ENCODE measurements at places on chromosomes 11 and 22.

GRCh38 chr11:111871693-111872161, 346 bp upstream of the ALG9 start:
- no peak for DNase-seq

DNA sequence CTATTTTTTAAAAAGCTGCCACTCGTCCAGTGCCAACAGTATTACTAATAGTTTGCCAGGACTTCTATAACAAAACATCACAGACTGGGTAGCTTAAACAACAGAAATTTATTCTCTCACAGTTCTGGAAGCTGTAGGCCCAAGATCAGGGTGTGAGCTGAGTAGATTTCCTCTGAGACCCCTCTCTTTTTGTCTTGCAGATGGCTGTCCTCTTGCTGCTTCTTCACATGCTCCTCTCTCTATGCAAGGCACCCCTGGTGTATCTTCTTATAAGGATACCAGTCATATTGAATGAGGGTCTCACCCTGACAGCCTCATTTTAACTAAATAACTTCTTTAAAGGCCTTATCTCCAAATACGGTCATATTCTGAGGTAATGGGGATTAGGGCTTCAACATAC, 390.9 kb downstream of the DLG2 start:
- DNase-seq: no peak

GRCh38 chr11:8773916-8774539, 91.4 kb downstream of the RPL27A start:
- DNase-seq: no peak

GRCh38 chr22:36104435-36104834, 56.1 kb downstream of the APOL3 start:
- no peak for DNase-seq

DNA sequence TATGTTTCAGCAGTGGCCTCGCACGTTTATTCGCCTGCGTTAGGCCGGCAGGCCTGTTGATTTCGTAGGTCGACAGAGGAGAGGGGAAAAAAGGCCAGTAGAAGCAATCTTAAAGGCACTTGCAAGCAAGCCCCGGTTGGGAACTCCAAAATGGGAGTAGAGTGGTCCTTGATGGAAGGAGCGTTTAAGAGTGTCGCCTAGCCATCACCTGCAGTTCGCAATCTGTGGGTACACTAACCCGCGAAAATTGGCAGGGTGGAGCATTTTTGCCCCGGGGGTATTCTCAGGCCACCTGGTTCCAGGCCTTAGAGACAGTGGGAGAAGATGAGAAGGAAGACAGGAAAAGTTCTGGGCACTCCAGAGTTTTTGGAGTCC, 1.1 kb downstream of the EWSR1 start:
- DNase-seq: no peak

DNA sequence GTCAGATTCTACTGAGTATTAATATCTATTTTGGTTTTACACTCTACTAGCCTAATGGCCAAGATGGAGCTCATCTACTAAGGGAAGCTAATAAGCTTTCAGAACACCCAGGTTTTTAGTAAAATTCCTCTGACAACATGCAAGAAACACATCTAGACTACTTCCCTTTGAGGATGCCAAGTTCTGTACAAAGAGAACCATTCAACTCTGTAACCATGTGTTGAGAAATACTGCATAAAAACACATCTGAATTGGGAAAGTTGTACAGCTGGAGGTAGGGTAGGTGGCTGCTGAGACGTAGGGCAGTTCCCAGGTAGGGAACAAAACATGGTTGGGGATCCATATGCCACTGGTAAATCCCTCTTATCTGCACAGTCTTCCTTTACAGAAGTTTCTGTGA, 66.2 kb downstream of the SC5D start:
- no peak for DNase-seq

GRCh38 chr22:43081968-43082367, 7.2 kb downstream of the TTLL1 start:
- no peak for DNase-seq

GRCh38 chr11:125935618-125936199, 10.1 kb upstream of the VSIG10L2 start:
- DNase-seq: no peak

DNA sequence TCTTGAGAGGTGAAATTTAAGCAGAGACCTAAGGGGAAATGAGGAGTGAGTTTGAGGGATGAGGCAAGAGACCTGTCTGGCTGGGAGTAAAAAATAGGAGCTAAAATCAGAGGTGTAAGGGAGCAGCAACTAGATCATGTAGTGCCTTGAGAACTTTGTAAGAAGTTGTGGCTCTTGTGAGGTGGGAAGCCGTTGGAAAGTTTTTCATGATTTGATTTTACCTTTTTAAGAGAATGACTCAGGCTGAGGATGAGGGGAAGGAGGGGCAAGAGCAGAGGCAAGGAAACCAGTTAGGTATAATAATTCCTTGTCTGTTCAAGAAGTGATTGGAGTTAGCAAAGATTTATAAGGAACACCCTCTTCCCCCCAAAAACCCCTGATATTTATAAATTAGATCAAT, 25.8 kb downstream of the QSER1 start:
- no peak for DNase-seq

- no peak for DNase-seq
Measured at GRCh38 chr22:39297490-39298240, 21.8 kb downstream of the RPL3 start.

GRCh38 chr11:56917708-56918400, 70.9 kb upstream of the OR5AK2 start:
- DNase-seq: no peak

GRCh38 chr11:111676878-111677585, 74.8 kb downstream of the SIK2 start:
- DNase-seq: no peak

GRCh38 chr11:128365044-128365443, 222.3 kb downstream of the ETS1 start:
- no peak for DNase-seq

- no peak for DNase-seq
Measured at GRCh38 chr11:128171506-128171905, 415.9 kb downstream of the ETS1 start.

- DNase-seq: no peak
Measured at GRCh38 chr11:60771879-60772525, 13.1 kb upstream of the MS4A10 start.

- no peak for DNase-seq
Measured at GRCh38 chr11:20909995-20910726, 240.8 kb downstream of the NELL1 start.

DNA sequence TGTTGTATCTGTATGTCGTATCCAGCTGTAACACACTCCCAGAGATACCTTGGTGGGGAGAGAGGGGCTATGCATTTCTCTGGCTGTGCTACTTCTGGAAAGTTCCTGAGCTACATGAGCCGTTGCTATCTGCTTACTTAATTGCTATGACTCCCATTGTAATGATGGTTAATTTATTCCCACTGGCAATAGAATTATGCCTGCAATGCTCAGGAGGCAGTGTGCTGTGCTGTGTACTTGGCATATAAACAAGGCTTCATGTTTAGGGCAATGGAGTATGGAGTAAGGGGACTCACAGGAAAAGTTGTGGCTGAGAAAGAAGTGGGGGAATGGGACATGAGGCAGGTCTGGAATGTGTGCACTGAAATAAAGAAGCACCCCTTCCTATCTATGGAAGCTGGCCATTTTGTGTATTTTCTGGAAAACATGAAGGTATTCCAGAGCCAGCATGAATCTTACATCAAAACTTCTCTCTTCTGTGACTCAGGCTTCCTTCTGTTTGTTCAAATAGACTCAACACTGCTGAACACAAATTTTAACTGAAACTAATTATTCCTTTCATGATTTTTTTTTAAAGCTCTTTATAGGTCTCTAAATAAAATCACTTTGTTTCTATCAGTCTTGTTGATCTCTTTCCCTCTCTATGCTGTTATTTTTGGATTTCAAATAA, 40.6 kb downstream of the CD44 start:
- no peak for DNase-seq

GRCh38 chr11:41713030-41713429, 253.6 kb upstream of the LRRC4C start:
- no peak for DNase-seq

GRCh38 chr11:2470495-2470894, 25.7 kb downstream of the KCNQ1 start:
- DNase-seq: no peak

DNA sequence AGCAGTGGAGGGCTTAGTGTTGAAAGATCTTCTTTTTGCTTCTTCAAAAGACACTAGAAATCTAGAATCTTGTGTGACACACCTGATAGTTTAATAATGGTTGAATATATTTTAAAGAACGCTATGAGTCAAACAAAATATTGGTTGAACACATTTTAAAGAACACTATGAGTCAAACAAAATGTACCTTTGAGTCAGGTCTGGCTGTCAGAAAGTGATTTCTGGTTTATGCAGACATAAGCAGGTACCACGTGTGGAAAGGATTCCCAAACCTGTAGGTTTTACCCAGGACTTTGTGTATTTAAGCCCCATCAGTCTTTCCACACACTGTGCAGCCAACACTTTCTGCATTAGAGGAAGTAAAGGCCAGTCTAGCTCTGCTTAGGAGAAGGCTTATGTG, 366.7 kb upstream of the TENM4 start:
- DNase-seq: no peak

- no peak for DNase-seq
Measured at GRCh38 chr11:21630934-21631478, 561.9 kb upstream of the ANO5 start.

DNA sequence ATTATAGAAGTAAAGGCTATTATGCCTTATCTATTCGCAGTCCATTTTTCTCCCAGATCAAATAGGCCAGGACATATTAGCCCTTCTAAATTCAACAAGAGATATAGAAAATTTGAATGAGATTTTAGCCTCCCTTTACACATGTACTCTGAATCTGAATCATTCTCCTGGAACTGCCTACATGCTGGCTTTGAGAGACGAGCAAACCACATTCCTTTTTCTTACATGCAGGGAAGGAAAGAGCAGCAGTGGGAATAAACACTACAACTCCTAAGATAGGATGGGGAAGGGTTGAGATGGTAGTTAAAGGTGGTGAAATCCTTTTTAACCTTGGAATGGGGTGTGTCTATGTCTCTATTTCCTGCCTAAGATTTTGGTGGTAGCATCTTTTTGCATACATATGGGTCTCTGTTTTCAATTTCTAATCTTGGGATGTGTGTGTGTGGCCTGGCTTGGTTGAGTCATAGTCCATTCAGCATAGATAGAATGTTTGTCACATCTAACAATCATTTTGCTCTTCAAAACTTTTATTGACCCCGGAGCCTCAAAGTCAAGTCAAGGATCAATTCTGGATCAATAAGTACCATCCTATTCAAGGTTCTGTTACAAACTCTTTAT, 11.1 kb upstream of the OOSP2 start:
- no peak for DNase-seq

DNA sequence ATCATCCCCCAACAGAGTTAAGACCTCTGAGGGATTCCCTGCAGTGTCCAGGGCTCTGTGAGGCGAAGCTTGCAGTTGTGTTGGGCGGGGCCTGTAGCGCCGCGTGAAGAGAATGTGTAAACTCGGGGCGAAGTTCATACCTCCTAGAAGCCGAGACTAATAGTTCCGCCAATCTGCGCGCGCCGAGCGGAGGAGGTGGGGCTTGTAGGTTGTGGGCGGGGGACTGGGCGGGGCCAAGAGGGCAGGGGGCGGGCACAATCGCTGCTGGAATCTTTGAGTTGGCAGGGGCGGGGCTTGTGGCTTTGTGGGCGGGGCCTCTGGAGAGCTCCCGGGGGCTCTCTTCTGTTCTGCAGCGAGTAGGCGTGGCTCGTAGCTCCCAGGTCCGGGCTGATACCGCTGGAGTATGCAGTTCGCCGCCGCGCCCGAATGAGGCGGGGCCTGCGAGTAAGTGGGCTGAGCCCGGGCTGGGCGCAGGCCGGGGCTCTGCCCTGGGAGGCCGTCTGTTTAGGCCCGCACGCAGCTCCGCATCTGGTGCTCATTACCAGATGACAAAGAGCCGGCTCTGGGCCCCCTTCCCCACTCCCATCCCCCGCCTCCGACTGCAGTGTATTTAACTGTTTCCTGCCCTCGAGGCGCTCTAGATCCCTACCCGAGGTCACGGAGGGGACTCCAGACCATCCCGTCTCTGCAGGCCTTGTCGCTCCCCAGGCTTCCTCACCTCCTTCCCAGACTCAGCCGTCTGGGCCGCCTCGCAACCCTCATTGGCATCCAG, 4.1 kb downstream of the CD248 start:
- DNase-seq: peak; percentile 100

- no peak for DNase-seq
Measured at GRCh38 chr11:120097721-120098385, 40.1 kb downstream of the TRIM29 start.

DNA sequence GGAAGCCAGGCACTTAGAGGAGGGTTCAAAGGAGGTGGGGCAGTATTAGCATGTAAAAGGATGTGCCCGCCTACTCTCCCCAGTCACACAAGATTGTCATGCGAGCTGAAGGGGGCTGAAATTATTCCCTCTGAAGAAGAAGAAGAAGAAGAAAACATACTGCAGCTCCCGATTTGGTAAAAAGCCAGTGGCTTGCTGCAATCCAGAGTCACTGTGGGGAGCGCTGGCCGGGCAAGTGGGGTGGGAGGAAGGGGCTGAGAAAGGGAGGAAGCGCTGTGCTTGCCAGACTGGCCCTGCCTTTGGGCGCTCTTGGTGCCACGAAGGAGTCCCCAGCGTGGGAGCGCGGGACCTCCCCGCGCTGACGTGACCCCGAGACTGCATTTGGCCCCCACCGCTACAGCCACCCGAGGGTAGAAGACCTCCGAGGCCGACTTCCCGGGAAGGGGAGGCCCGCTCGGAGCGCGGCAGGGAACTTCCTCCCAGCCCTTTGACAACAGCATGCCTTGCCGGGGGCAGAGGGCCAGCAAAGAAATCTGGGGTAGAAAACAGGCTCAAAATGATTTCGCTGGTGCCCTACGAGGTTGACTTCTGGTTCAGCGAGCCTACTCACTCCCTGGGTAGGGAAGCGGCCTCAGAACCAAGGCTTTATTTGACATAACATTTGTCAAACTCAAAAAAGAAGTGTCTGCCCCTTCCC, 906.3 kb downstream of the DLG2 start:
- DNase-seq: peak; percentile 64

DNA sequence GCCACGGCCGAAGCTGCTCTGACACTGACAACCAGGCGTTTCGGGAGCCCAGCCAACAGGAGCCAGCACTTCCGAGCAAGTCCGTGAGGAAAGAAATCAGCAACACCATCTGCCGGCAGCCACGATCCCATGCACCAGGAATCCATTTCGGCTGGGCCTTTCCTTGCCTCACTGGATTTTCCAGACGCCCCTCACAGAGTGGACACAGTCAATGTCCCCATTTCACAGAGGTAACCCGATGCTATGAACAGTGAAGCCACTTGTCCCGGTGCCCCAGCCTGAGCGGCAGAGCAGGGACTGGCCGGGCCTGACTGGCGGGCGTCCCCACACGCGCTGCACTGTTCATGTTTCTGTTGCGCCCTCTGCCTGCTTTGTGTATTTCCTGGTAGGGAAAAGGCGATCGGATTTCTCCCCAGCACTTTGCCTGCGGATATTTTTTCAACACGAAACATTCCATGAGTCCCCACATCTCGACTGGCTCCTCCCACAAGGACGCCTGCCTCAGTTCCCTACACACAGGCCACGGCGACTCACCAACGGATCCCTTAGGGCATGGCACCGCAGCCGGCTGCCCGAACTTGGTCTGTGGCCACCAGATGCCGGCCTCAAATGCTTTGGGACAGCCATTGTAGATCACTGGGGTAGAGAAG, 55.3 kb downstream of the TRMU start:
- DNase-seq: no peak

Measured in ecto neural progenitor cell (in vitro differentiated cells).